ENCODE measurements at places on chromosomes 12 and 14.

GRCh38 chr12:88258396-88258795, 116.3 kb downstream of the TMTC3 start:
- DNase-seq, result no peak

GRCh38 chr14:23297611-23298277, 4.9 kb downstream of the PPP1R3E start:
- DNase-seq, result no peak

DNA sequence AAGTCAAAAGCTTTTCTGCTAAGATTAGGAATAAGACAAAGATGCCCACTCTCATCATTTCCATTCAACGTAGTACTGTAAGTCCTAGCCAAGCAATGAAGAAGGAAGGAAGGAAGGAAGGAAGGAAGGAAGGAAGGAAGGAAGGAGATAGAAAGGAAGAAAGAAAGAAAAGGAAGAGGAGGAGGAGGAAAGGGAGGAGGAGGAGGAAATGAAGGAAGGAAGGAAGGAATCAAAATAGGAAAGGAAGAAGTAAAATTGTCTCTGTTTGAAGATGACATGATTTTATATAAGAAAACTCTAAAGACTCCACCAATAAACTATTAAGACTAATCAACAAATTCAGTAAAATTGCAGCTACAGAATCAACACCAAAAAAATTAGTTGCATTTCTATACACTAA, 66.0 kb upstream of the DHRS4 start:
- no peak for DNase-seq

- DNase-seq, result peak; percentile 4
These were observed 939.0 kb upstream of the ATXN7L3B start for GRCh38 chr12:73598626-73599025.

- DNase-seq, result no peak
These were observed 163.3 kb downstream of the PAWR start for GRCh38 chr12:79527473-79527872.

GRCh38 chr12:224330-224729, 10.4 kb upstream of the SLC6A12 start:
- DNase-seq, result no peak

GRCh38 chr14:58907803-58908202, 270.0 kb downstream of the DACT1 start:
- DNase-seq, result no peak

DNA sequence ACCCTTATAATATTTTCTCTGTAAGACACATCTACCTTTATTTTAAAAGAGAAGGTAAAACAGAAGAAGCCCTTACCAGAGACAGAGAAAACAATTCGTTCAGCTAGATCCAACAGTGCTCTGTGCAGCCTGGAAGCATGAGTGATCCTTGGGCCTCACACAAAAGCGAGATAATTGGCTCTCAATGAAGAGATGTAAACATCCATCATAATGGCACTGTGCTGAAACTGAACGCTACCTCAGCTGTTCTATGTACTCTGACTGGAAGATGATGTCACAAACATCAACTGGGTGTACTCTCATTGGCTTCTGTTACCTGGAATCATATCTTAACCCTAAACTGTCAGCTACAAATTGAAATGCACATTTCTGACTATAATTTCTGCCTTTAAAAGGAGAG, at the start of gene MGAT4C:
MGAT4C (minus strand) TSS at position 229 of the 400 bp plus-strand sequence.
- DNase-seq, result no peak

Measured in iris pigment epithelial cell (primary cell).